Spinal cord (tissue), 10 donors: ENCODE measurements at places on chromosomes 12 and 14. TPM values are rescaled to one million over a fixed set of nuclear protein-coding genes. Genes with fewer than 3 reads are reported as not detected.

GRCh38 chr14:79044894-79045624, 874.9 kb downstream of the NRXN3 start:
- DNase-seq = no peak

DNA sequence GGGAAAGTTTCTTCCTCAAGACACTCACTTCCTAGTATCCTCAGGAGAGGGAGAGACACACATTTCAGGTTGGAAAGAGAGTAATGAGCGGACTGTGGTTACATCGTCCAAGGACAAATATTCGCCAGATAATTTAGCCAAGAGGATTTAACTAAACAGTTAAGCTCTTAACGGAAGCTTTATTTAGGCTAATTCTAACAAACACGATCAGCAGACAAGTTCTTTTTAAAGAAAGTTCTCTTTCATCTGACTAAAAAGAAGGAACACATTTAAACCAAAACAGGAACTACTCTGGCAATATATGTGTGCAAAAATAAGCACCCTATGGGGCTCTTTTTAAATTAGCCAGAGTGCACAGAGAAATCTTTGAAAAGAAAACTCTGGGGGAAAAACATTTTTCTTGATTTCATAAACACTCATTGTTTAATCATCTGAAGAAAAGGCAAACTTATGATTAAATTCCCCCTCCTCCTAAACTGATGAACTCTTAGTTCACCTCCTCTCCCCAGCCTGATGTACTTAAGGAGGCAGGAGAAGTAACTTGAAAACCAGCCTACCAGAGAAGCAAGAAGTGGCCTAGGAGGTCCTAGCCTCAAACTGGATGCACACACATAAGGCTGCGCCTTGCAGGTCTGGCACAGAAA, 13.3 kb upstream of the BTG1 start:
- DNase-seq = no peak

OR4E2 gene
- not detected for total RNA-seq

RPGRIP1 gene
- 0.33 TPM for total RNA-seq

- DNase-seq = no peak
Observed at GRCh38 chr12:48198672-48198971, 4.5 kb downstream of the OR10AD1 start.

DNA sequence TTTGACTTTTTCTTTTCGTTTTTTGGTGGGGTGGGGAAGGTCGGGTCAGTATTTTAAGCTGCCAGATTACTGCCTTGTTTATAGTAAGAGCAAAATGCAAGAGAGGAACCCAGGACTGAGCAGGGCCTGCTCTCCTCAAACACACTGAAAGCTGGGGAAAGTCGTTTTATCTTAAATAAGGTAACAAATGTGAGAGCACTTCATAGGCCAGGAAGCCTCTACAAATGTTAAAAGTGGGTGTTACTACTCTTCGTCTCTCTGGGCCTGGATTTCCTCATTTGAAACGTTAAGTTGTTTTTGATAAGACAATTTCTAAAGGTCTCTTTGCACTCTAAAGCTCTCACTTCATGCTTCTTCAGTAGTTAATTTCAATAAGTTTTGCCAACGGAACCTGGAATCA, 33.8 kb downstream of the PLEKHG7 start:
- no peak for DNase-seq

DNA sequence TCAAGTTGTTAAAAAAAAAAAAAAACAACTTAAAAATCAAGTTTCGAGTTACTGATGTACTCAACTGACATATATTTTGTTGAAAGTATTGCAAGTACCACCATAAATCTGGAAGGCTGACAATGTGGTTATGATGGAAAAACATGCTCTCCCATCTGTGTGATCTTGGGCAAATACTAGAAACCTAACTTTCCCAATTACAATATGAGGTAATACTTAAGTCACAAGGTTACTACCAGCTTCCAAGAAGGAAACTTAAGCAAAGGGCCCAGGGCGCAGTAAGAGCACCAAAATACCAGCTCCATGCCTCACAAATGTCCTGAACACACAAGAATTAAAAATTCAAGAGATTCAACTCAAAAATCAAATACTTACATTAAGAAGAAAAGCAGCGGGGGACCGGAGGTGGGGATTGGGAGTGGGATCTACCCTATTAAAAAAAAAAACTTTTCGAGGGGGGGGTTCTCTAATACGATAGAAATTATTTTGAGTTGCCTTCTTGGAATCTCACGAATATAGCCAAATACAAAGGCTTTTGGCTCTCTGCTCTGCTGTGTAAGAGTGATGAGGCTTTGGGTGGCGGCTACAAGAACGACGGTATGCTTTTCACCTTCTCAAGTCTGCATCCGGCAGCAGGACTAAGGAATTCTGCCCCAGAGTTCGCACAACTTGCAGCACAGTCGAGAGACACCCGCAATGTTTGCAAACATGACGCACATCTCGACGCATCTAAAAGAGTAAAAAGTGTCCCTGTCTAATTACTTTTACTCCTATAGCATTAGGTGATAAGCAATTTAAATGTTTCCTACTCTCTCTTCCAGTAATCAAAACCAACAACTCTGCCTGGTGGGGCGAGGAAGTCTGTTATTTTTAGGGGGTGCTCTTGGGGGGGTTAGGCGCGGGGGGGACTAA, 1.1 kb downstream of the SAV1 start:
- no peak for DNase-seq

GRCh38 chr12:13347241-13348043, 150.9 kb downstream of the EMP1 start:
- DNase-seq = no peak

GRCh38 chr14:74905595-74906142, 17.4 kb downstream of the RPS6KL1 start:
- peak; percentile 78 for DNase-seq

GRCh38 chr12:66058554-66058953, 72.0 kb downstream of the LLPH start:
- no peak for DNase-seq

STRAP gene
- 64.1 TPM for total RNA-seq

DNA sequence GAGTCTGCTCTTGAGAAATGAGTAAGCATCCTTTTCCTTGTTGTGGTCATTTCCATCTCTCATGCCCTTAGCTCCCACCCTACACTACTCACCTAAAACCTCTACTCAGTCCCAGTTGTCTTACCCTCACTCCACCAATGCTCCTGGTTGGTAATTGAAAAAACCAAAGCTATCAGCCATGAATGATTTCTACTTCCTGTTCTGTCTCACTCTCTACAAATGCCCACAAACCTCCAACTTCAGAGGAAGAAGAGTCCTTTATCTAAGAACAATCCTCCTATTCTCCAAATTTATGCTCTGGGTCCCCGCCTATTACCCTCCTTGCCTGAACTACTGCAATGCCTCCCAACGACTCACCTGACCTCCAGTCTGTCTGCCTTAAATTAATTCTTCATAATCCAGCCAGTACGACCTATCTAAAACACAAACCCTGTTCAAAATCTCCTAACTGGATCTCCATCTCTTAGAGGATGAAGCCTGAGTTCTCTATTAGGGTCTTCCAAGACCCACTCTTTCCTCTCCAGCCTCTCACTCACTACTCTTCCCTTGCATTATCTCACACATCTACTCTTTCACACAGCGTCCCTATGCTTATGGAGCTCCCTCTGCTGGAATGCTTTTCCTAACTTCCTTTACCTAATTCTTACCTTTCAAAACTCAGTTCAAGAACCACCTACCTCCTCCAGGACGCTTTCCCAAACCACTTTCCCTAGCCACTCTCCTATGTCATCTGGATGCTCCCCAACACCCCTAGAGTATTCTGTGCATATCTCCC, 2.2 kb downstream of the DHRS1 start:
- DNase-seq = peak; percentile 49

RAPGEF3 gene
- 20.6 TPM for total RNA-seq

A2ML1 gene
- 3.4 TPM for total RNA-seq

GRCh38 chr12:92739113-92739512, 36.3 kb downstream of the PLEKHG7 start:
- DNase-seq = no peak

- no peak for DNase-seq
Observed at GRCh38 chr12:115687094-115687493, 590.4 kb downstream of the MED13L start.

PTPRO gene
- 29.9 TPM for total RNA-seq

SMCO2 gene
- 0.99 TPM for total RNA-seq

- no peak for DNase-seq
Observed at GRCh38 chr14:23063601-23064000, 6.3 kb upstream of the CDH24 start.
